ENCODE measurements at places on chromosomes 16 and 17.

GRCh38 chr16:31063843-31064611 lies 10.0 kb downstream of the ZNF668 start:
- no peak for DNase-seq

DNA sequence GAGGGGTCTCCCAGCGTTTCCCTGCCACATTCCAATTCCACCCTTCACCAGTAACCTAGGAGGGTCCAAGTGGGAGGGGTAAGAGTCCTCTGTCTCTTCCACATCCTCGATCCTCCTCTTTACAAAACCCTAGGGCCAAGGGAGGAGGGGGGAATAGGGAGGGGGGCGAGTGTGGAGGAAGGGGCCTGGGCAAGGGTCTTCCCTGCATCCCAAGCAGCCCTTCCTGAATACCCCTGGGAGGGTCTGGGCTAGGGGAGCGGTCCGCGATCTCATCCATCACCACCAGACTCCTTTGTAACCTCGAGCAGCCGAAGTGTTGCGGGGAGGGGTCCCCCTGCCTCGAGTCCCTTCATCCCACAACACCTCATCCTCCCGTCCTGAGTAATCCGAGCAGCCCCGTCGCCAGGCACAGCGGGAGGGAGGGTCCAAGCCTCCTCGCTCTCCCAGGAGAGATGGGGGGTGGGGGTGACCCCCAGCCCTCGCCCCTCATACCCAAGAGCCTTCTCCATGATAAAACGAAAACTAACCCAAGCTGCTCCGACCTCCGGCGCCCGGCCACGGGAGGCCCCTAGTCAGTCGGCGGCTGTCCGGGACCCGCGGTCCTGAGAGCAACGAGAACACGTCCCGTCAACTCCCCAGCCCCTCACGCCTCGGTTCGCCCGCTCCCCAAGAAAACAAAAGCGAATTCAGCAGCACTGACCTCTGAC lies 502 bp downstream of the SMPD3 start:
- DNase-seq, result no peak

GRCh38 chr16:27228621-27229501 lies 25.5 kb downstream of the KDM8 start:
- peak; percentile 3 for DNase-seq

- no peak for DNase-seq
Measured at GRCh38 chr17:49241692-49242397, 11.3 kb upstream of the PHOSPHO1 start.

DNA sequence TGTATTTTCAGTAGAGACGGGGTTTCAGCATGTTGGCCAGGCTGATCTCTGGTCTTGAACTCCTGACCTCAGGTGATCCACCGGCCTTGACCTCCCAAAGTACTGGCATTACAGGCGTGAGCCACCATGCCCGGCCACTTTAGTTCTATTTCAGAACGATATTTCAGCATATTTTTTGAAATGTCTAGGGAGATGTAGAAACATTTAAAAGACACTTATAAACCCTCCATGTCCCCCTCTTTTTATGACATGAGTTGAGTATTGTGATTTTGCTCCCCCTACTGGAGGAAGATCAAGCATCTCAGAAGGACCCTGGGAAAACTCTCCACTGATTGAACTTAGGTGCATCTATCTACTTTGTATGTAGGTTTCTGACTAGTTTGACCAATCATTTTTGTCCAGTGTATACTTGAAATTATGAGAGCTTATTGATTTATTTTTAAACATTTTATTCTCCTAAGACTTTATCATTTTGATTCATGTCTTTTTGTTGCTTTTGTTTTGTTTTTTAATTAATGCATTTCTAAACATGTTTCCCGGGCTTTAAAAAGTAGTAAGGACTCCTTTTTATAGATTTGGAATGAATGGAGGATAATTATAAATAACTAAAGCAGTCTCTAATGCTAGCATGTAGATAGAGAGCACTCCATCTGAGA lies 105.1 kb downstream of the CHD9 start:
- DNase-seq, result peak; percentile 69

DNA sequence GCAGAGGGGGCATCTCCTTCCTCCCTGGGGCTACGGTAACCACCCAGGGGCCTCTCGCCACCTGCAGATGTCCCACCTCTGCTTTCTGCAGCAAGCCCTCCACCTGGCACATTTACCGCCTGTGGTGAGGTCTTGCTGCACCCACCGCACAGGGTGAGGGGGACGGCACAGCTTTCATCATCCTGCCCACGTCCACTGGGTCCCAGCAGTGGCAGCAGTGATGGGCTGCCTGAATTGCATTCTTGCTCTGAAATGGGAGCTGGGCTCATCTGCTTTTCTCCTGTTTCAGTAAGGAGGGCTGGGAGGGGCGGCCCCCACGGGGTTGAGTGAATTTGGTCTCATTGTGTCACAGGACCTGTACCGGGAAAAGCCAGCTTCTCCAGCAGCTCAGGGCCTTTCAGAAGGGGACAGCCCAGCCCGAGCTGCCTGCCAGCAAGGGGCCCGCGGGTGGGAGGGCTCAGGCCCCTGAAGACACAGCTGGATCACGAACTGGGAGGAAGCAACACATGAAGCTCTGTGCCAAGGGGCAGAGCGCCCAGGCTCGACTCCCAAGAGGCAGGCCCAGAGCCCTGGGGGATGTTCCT lies 12.7 kb downstream of the DNAAF8 start:
- no peak for DNase-seq

GRCh38 chr16:30040221-30040620 lies 9.2 kb upstream of the TLCD3B start:
- no peak for DNase-seq

GRCh38 chr16:7748522-7748921 lies 415.9 kb downstream of the RBFOX1 start:
- no peak for DNase-seq

DNA sequence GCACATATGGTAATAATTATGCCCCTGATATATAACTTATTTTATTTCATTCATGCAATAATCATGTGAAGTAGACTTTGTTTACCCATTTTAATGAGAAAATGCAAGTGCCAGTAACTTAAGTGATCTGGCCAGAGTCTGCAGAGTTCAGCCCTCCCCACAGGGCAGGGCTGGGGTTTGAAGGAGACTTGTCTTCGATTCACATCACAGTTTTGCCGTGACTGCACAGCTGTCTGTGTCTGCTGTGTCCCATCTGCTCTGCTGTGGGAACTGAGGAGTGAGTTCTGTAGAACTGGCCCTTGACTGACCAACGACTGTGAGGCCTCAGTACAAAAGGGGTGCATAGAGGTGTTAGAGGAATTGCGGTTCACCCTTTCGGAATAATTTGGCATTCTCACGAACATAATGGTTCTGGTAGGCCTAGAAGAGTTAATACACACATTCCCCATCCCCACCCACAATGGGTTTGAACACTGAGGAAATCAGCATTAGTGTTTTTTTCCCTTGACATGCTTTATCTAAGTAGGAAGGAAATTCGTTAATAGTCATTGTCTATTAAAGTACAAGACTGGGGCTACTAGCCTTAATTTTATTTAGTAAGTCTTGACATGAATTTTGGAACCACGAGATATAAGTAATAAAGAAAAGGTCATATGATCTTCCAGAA lies 113.6 kb upstream of the MON1B start:
- DNase-seq, result no peak

GRCh38 chr17:74987909-74988711 lies 678 bp downstream of the CDR2L start:
- peak; percentile 76 for DNase-seq

DNA sequence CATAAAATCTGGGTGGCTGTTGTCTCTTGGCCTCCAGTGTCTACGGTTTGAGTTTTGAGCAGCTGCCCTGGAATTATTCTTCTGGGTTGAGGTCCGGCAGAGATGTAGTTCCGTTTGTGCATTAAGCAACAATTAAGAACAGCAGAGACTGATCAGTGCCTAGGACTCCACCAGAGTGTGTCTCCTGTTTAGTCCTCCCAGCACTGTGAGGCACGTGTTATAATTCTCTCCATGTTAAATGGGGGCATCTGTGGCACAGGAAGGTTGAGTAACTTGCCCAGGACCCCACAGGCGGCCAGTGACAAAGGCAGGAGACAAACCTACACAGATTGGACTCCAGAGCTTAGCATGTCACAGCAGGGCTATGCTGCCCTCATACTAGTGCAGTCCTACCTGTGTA lies 225.1 kb downstream of the CBLN1 start:
- no peak for DNase-seq

- no peak for DNase-seq
Measured at GRCh38 chr17:40730970-40731369, 24.2 kb downstream of the KRT25 start.

DNA sequence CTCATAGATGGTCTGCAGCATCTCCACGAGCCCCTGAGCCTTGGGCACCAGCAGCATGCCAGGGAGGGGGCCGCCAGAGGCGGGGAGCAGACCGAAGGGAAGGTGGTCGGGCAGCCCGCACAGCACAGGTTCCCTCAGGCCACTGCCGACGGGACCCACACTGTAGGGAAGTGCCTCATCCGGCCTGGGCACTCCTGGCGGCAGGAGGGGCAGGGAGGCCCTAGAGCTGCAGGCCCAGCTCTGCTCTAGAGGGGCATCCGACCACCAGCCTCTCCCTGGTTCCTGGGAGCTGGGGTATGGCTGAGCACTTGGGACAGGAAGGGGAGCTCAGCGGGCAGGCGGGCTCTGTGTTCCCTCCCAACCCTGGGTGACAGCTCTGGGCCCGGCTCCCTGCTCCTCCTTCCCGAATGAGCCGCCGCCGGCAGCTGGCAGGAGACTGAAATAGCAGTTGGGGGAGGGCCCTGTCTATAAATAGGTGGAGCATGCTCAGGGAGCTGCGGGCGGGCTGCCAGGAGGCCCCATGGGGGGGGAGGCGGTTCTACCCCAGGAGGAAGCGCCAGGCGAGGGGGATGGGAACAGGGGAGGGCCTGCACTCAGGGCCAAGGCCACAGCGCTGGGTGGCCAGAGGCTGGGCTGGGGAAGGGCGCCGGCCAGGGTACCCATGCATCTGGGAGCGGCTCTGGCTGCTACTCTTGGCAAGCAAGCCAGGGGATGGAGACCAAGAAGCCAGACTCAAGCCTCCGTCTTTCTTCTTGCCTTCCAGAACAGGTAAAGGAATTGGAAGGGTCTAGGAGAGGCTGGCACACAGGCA lies 12.4 kb downstream of the HDAC5 start:
- peak; percentile 98 for DNase-seq
